Endothelial cell (in vitro differentiated cells): ENCODE measurements at places on chromosomes 13 and 19.

GRCh38 chr19:13094771-13095392, 7.8 kb downstream of the LYL1 start:
- DNase-seq: no peak

DNA sequence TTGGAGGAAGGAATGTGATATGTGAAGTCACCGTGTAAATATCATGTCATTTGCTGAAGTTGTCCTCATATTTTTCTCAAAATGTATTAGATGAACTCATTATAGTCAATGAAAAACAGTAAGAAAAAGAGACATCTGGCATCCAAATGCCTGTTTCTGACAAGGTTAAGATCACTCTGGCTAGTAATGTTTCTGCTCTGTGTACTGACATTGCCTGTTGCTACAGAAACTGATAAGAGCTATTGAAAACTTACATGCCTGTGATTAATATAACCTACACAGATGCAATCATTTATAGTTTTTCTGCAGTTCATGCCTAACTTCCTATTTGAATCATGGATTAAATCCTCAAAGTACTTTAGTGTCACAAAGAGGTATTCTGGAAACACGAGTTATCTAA, 249.8 kb downstream of the NBEA start:
- no peak for DNase-seq

- no peak for DNase-seq
Observed at GRCh38 chr13:77784515-77784914, 87.0 kb downstream of the SLAIN1 start.

GRCh38 chr13:46621792-46622629, 69.0 kb downstream of the LRCH1 start:
- DNase-seq: no peak

GRCh38 chr19:42284066-42284501, 15.0 kb downstream of the CIC start:
- DNase-seq: peak; percentile 54

- DNase-seq: no peak
Observed at GRCh38 chr19:15551293-15552004, 43.1 kb downstream of the CYP4F22 start.
